ENCODE measurements at places on chromosomes 16 and 17.

- DNase-seq = peak; percentile 15
These were observed 12.9 kb upstream of the ELAC2 start for GRCh38 chr17:13030459-13031300.

- DNase-seq = peak; percentile 80
These were observed 92.7 kb upstream of the NOL11 start for GRCh38 chr17:67624886-67625656.

DNA sequence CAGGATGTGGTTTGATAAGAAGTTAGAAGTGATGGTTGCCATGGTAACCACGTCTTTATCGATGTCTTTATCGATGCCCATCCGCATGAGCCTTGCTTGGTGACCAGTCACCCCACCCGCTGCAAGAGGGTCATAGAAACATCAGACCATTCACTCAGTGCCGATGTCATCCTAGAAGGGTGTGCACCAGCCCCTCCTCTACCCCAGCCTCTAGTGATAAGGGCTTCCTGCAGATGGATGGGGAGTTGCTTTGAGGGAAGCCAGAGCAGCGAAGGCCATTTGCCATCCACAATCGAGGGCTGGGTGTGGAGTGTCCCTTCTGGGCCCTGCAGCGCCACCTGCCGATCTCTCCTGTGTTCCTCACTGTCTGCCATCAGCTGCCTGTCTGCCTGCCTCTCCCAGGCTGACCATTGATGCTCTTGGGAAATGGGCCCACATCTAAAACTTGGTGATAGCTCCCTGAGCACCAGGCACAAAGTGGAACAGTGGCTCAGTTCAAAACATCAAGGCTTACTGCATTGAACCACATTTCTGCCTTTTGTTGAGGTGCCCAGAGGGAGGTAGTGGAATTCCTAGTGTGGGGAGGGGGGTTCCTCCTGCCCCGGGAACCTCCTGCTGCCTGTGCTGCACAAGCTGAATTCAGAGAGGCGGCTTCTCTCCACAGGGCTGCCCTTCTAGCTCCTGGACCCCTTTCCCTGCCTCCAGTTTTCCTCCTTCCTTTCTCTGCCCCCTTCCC, 8.9 kb downstream of the CALB2 start:
- no peak for DNase-seq

DNA sequence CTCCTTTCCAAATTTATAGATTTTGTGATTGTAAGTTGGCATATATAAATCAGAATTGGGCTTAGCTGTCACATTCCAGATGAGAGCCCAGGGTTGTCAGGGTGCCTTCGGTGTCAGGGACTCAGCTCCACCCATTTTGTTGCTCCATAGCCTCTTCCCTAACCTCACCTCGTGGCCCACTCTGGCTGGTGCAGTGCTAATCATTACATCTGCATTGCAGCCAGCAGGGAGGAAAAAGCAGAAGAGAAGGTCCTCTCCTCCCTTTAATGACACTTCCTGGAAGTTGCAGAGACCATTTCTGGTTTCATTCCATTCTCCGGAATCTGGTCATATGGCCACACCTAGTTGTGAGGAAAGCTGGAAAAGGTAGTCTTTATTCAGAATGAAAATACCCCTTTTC, 113.3 kb downstream of the CCT6B start:
- no peak for DNase-seq

DNA sequence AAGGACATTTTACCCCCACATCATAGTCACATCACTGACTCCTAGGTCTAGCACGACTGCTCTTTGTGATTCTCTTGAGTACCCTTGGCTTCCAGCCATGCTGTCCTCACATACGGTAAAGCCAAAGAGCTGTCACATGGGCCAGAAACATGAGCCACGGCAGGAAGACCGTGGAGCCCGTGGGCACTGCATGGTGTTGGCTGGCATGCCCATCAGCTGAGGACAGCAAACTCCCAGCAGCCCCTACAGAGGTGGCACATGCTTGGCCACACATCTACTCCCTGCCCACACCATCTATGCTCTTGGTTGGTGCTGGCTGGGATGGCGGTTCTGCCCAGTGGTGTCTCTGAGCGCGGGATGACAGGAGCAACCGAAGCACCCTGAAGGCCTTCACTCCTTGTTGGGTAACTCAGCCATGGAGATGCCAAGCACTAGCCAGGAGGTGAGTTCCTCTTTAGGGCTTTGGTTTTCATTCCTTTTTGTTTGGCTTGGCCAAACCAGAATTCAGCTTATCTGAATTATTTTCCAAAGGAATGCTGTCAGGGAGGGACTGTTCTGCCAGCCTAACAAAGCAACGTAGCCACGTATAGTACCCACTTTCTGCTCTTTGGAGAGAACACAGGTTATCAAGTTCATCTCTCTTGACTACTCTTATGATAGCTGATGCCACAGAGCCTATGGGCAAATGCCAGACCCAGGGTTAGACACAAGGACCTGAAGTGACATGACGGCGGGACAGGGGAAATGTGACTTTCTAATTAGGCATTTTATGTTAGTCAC, 10.0 kb downstream of the TNFAIP1 start:
- DNase-seq = no peak

DNA sequence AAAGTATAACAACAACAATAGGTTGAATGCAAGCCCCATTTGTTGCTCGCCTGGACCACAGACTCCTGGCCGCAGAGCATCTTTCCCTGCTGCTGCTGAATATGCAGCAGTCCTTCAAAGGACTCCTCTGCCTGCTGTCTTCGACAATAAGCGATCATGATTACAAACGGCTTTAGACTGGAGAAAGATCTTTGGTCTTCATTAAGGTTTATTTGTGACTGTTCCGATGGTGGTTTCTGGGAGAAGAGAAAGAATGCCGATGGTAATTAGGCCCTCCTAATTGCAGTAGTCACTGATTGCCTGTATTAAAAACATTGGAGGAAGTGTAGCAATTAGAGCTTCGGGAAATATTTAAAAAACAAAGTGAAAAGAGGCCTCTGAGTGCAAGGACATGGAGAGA, 138.2 kb downstream of the CACNG3 start:
- DNase-seq = no peak

GRCh38 chr17:422196-422930, 69.8 kb upstream of the RPH3AL start:
- DNase-seq = no peak

DNA sequence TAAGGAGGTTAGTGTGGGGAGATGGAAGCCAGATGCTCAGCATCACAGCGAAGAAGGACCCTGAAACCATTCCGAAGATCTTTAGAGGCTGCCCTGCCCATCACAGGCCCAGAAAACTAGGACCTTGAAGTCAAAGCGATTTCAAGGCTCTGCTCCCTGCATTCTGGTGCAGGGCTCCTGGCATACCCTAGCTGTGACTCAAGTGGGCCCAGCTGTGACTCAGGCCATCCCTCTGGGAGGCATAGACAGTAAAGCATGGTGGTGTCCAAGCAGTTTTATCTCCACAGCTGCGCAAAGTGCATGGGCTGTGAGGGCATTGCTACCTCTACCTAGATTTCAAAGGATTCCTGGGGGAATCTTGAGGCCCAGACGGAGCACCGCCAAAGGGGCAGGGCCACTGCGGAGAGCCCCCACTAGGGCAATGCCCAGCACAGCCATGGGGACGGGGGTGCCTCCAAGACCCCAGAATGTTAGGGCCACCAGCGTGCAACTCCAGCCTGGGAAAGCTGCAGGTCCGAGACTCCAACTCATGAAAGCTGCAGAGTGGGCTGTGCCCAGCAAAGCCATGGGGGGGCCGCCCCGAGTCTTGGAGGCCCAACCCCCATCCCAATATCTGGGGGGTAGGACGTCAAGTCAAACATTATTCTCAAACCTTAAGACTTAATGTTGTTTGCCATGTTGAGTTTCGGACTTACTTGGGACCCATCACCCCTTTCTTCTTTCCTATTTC, 11.7 kb upstream of the ZNF594 start:
- DNase-seq = no peak

- DNase-seq = no peak
These were observed 176.7 kb downstream of the TMEM132E start for GRCh38 chr17:34755981-34756636.

GRCh38 chr16:62921904-62922303, 885.7 kb upstream of the CDH8 start:
- no peak for DNase-seq

DNA sequence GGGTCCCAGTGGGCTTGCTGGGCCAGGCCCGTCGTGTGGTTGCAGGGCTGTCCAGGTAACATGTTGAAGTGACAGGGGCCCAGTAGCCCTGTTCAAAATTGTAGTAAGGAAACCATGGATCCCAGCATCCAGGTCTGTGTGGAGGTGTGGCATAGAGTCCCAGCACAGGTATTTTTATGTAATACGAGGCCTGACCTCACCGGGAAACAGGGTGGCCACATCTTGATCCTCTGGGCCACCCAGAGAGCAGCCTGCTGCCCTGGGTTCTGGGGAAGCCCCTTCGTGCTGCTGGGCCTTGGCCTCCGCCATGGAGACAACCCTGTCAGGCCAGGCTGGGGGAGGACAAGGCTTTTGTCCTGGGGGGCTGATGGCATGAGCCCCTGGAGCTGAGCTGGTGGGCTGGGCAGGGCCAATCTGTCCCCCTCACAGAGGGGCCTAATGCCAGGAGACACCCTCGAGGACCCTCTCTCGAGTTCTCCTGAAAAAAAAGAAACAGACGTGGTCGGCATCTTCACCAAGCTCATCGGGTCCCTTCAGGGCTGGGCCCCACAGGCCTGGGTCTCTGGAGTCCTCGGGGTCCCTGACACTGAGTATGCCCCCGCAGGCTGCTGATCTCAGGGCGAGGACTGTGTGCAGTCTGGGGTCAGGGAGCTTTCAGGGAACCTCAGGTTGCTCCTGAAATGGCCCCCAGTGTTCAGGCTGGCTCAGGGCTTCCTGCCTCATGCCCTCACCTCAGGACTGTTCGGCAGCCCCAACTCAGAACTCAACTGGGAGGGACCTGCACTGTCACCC, 47.8 kb downstream of the TNFRSF13B start:
- no peak for DNase-seq

- DNase-seq = no peak
These were observed 80.9 kb upstream of the MTMR4 start for GRCh38 chr17:58595194-58595792.

DNA sequence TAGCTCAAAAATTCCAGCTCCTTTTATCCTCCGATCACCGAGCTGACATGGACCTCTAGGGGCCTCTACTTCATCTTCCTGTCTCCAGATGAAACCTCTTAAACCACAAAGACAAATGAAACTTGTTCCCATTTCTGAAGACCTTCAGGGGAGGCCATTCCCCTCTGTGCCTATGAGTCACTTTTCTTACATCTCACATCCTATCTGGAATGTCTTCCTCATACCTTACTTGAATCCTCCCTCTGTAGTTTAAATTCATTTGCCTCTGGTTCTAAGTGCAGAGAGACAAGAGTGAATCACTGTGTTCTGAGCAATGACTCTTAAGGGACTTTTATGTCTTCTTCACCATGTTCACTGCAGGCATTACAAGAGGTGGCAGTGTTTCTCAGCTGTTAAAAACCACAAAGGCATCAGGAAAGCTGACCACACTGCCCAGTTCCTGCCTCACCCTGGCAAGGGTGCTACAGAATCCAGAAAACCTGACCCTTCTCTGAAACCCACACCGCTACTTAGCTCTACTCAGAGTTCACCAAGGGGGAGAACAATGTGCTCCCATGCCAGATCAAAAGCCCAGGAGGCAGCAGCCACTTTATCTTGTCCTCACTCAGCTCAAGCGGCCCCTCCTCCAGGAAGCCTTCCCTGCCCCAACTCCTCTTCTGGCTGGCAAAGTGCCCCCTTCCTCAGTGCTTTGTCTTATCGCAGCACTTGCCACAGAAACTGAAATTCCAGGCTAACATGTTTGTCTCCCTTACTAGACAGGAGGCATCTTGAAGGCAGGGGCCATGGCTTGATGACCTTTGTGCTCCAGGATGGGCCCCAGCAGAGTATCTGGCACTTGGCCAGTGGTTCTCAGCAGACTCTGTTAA, 6.4 kb downstream of the CUEDC1 start:
- DNase-seq = no peak

DNA sequence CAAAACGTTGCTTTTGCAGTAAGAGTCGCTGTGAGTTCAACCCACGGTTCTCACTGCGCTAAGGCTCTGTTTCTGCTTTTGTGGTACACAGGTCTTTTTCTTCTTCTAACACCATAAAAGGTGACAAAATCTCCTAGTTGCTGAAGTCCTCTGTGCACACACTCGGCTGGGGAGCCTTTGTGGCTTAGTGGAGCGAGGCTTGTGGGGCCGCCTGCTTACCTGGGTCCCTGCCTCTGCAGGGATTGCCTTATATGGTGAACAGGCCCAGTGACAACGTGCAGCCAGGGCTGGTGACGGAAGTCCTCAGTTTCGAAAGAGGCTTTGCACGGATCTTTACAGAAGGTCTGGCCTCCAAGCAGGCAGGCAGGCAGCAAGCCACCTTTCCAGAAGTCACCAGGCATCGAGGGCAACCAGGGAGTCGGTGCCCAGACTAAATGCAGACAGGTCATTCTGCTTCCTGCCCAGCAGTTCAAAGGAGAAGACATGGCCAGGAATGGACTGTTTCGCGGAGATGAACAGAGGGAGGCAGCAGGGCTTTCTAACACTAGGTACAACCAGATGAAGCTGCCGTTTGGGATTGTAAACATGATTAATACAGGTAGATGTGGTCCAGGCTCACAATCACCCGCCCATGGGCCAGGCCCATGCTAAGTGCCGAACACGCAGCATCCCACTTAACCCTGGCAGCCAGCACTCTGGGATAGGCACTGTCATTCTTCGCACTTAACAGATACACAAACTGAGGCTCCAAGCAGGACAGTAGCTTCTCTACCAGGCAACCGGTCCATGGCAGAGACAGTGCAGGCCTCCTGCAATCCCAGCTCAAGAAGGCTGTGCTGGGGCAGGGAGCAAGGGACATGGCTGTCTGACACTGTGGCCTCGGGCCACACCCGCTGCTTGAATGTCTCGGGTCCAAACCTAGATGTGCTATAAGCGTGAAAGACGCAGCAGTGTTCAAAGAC, 10.7 kb upstream of the MEAK7 start:
- no peak for DNase-seq

- DNase-seq = no peak
These were observed 508 bp downstream of the FLCN start for GRCh38 chr17:17236295-17237025.

DNA sequence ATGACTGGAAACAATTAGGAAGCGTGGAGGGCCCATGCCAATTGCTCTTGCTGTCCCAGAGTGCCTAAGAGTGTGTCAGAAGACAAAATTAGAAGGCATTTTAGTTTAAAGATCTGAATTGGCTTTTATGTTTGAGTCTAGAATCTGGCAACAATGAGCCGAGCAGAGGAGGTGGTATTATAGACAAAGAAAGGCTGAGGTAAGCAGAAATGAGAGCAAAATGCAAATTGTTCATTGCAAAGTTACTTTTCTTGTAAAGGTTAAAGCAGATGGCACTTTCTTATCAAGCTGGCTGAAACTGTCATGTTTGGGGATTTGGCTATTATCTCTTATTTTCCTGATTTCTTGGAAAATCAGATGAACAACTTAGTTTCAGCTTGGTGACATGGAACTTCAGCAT, 3.3 kb downstream of the MYL4 start:
- no peak for DNase-seq

Data from NCI-H774 (cell line).